ENCODE measurements at places on chromosomes 11 and 22.

DNA sequence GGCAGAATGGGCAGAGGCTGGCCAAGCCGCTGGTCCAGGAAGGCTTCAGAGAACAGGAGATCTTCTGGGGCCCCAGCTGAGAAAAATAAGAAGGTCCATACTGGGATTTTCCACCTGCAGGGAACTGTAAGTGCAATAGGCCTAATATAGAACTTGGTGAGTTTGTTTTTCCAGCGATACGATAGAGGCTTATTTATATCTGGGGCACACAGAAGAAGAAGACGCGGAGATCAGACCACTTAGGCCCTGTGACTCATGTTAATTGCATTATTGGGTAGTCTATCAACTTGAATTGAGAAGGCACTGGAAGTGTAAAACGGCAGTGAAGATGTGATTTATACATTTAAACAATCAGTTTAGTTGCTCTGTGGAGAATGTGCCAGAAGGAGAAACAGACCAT is 7.7 kb upstream of the SRSF8 start:
- DNase-seq, result no peak

- no peak for DNase-seq
These were observed 24.2 kb downstream of the KRTAP5-5 start for GRCh38 chr11:1653541-1654387.

- no peak for DNase-seq
These were observed 21.2 kb downstream of the TBRG1 start for GRCh38 chr11:124643605-124644425.

GRCh38 chr11:27485930-27486773 is 13.6 kb upstream of the LGR4 start:
- DNase-seq, result peak; percentile 70
